ENCODE measurements at places on chromosomes 13 and 19.

GRCh38 chr13:109695402-109696190 lies 90.8 kb downstream of the IRS2 start:
- no peak for DNase-seq

GRCh38 chr13:74037762-74038161 lies 96.4 kb downstream of the KLF12 start:
- no peak for DNase-seq

GRCh38 chr13:76646946-76647345 lies 239.3 kb downstream of the KCTD12 start:
- no peak for DNase-seq

GRCh38 chr19:5444431-5444830 lies 10.8 kb upstream of the ZNRF4 start:
- no peak for DNase-seq

DNA sequence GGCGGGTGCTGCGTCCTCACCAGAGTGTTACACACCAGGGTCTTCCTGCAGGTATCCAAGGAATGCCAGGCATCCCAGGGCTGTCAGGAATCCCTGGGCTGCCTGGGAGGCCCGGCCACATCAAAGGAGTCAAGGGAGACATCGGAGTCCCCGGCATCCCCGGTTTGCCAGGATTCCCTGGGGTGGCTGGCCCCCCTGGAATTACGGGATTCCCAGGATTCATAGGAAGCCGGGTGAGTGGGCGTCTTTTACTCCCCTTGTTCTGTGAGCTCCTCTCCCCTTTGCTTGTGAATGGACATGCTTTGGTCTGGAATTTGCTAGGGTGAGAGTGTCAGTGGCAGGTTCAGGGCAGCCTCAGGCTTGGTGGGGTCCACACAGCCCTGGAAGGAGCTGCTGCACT lies 75.9 kb downstream of the RAB20 start:
- DNase-seq: peak; percentile 87

DNA sequence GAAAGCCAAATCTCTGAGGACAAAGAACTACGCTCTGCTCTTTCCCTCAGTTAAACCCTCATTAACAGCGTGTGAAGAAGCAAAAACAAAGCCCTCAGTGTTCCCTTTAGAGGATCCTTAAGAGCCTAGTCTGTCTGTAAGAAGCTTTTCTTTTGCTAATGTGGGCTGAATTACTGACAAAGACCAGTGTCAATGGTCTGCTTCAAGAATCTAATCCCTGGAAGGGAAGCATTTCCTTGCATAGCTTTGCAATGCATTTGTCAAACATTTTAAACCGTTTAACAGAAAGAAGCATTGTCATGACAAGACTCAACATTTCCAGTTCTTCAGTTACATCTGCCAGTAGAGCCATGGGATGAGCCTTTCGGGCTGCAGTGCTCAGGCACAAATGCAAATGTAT lies 64.9 kb downstream of the EDNRB start:
- peak; percentile 33 for DNase-seq

Data from astrocyte of the hippocampus (primary cell).